ENCODE measurements at places on chromosomes 13 and 19.

GRCh38 chr19:46493236-46494145 lies 2.2 kb downstream of the PNMA8B start:
- peak; percentile 28 for DNase-seq

DNA sequence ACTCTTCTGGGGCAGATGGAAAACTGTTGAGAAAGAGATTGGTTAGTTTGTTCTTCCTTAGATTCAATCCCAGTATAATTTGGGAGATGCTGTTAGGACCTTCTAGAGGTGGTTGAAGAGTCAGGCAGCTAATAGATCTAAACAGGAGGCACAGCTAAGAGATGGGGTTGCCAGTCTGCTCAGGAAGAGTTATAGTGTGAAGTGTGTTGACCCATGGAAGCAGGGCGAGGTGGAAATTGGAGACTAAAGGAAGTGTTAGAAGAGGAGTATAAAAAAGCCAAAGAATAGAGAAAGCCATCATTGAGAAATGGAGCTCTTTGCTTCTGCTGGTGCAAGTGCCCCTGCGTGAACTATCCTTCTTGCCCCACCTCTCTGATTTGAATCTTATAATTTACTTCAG lies 3.8 kb upstream of the OXGR1 start:
- no peak for DNase-seq

DNA sequence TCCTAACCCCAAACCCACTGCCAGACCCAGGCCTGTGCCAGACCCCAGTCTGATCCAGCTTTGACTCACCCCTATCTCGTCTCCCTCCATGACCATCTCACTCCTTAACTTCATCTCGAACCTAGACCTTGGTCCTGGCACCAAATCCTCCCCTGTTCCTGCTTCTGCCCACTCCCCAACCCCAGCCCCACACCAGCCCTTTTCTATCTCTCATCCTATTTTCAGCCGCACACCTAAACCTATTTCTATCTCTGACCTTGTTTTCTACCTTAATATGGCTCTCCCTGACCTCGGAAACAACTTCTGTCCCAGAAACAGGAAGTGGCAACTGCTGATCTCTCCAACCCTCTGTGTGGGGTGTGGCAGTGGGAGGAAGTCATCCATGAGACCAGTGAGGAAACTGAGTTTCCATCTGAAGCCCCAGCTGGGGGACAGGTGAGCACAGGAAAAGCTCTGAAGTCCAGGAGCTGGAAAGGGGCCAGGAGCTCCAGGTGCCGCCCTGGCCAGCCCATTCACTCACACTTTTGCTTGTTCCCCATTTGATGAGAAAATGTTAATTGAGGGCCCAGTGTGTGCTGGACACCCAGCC lies 13.7 kb downstream of the PTH2 start:
- no peak for DNase-seq

GRCh38 chr19:44856421-44857083 lies 10.5 kb downstream of the NECTIN2 start:
- no peak for DNase-seq

GRCh38 chr13:94435604-94436226 lies 43.8 kb downstream of the DCT start:
- DNase-seq: peak; percentile 49

GRCh38 chr19:16022251-16022650 lies 54.0 kb upstream of the TPM4 start:
- DNase-seq: no peak

- no peak for DNase-seq
These were observed 4.8 kb downstream of the COLGALT1 start for GRCh38 chr19:17560205-17560595.

DNA sequence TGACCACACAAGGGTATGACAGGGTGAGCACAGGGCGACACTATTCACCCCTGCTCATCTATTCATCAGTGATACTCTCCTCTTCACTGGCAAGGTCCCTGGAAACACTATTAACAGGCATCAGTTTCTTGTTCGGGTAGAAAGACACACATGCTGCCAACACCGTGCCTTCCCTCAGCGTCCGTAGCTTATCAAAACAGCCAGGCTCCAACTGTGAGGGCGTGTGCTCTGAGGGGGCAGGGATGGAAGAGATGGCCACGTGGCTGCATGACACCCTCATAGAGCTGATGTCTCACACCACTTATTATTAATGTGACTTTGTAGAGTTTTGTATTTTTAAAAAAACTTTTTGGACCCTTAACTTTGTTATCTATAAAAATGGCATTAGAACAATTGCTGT lies 160.3 kb downstream of the ITGBL1 start:
- DNase-seq: no peak

DNA sequence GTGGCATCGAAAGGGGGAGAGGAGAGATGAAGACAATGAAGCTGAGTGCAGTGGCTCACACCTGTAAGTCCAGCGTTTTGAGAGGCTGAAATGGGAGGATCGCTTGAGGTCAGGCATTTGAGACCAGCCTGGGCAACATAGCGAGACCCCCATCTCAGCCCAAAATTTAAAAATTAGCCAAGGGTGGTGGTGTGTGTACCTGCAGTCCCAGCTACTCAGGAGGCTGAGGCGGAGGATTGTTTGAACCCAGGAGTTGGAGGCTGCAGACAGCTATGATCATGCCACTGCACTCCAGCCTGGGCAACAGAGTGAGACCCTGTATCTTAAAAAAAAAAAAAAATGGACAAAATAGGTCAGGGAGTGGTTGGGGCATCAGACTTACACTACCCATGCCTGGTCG lies 7.6 kb downstream of the RDH8 start:
- DNase-seq: no peak

DNA sequence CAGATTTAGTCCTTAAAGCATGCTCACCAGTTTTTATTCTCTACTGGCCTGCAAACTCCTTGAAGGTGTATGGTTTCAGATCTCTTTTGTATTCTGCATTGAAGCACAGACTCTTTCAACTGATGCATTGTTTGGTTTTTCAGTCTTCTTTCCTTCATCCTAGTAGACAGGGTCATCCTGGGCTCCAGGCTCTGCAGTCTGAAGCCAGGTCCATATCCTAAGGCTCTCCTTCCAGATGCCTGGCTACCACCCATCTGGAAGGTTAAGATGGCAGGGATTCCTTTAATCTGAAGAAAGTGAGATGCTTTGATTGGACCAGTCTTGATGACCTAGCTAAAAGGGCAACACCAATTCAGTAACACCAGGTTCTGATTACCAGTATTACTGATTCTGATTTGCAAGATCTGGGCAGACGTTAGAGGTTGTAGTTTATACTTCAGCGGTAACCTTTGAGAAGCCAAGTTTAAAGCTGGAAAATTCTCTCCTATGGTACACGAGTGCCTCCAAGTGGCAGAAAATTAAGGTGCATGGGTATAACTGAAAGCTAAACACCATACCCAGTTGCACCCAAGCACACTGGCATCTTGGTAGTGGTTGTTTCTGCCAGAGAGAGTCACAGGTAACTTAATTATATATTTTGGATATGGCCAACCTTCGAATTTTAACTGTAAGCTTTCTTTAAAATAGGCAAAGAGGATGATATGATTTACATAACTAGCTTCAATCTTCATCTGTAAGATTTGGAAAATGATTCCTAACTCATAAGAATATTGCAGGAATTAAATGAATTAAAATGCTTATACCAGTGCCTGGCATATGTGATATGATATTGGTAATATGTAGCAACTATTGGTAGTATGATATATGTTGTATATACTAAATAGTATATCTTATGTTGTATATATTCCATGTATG lies 1651.9 kb upstream of the MIR17HG start:
- DNase-seq: no peak

DNA sequence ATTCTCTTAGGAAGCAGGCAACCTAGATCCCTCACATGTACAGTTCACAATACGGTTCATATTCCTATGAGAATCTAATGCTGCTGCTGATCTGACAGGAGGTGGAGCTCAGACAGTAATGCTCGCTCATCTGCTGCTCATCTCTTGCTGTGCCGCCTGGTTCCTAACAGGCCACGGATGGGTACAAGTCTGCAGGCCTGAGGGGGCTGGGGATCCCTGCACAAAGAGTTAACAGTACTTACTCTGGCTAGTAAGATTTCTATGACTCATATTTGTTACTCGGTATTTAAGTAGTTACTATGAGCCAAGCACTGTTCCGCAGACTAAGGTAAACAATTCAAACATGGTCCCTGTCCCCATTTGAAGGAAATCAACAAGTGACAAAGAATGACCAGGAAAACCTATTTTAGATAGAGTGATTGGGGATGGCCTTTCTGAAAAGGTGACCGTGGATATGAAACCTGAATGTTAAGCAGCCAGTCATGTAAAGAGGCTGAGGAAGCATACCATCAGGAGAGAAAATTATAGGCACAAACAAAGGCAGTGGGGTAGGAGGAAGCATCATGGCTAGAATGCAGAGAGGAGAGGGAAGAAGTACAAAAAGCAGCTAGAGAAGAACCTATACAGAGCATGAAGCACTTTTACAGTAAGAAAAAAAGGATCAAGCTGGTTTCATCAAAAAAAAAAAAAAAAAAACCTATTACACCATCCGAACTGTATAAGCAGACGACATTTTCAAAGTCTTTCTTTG lies 20.6 kb upstream of the WBP4 start:
- no peak for DNase-seq

DNA sequence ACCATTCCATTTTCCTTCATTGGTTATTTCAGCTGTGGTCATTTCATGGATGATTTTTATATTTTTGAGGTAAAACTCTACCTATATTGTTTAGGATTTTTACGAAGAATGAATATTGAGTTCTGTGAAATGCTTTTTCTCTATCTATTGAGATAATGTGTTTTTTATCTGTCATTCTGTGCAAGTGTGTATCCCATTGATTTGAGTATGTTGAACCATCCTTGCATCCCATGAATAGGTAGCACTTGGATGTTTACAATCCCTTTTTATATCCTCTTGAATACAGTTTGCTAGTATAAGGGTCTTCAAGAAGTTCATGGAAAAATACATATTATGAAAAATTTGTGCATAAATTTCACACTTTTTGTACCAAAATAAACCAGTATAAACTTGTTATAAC lies 9.8 kb upstream of the ZNF525 start:
- no peak for DNase-seq

DNA sequence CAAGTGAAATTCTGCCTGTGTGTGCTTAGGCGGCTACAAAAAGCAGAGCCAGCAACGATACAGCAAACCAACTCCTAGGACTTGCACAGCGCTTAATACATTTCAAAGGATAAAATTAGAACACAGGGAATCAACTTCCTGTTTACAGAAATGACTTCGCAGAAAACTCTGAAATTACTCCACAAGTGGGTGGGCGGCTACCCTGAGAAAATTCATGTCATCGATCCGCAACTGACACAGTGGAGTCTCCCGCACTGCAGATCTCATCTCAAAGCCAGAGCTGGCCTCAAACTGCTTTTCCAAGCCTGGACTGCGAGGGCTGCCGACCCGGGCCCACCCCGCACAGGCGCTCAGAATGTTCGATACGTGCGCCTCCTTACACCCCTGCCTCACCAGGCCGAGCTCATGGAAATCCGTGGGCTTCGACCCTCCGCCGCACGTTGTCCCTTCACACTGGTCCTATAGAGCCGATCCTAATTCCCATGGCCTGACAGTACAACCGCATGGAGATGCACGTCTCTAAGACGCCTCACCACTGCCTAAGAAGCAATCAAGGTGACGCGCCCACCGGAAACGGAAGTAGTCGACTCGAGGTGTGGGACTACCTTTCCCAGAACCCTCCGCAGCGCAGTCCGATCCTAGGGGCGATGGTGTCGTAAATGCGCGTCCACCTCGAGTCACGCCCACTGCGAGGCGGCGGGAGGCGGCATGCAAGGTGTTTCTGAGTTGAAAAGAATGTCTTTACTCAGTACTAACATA lies at the start of gene ZNF229:
TSS of gene ZNF229 (minus strand) at position 557 of the 759 bp plus-strand sequence. CDS start 5,625 bp downstream, outside the sequence.
- peak; percentile 69 for DNase-seq

- peak; percentile 55 for DNase-seq
These were observed 3.6 kb downstream of the TMEM161A start for GRCh38 chr19:19134687-19135158.

DNA sequence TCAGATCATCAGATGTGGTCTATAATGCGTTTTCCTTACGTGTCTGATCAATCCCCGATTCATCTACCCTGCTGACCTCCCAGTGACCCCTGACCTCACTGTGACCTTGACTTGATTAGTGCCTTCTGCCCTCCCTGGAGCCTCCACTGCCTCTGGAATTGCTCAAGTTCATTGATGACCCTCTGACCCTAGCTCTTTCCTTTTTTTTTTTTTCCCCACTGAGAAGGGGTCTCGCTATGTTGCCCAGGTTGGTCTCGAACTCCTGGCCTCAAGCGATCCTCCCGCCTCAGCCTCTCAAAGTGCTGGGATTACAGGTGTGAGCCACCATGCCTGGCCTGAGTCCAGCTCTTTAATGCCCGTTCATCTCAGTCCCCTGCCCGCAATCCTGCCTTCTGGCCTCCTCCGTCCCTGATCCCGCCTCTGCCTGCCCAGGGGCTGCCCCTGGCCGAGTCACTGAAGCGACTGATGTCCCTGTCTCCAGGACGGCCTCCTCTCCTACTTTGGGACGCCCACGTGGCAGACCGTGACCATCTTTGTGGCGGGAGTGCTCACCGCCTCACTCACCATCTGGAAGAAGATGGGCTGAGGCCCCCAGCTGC lies 4.0 kb upstream of the FTL start:
- DNase-seq: no peak

GRCh38 chr13:44930963-44931623 lies 58.2 kb downstream of the NUFIP1 start:
- DNase-seq: no peak

GRCh38 chr13:27869436-27870095 lies 50.2 kb upstream of the PDX1 start:
- DNase-seq: no peak

DNA sequence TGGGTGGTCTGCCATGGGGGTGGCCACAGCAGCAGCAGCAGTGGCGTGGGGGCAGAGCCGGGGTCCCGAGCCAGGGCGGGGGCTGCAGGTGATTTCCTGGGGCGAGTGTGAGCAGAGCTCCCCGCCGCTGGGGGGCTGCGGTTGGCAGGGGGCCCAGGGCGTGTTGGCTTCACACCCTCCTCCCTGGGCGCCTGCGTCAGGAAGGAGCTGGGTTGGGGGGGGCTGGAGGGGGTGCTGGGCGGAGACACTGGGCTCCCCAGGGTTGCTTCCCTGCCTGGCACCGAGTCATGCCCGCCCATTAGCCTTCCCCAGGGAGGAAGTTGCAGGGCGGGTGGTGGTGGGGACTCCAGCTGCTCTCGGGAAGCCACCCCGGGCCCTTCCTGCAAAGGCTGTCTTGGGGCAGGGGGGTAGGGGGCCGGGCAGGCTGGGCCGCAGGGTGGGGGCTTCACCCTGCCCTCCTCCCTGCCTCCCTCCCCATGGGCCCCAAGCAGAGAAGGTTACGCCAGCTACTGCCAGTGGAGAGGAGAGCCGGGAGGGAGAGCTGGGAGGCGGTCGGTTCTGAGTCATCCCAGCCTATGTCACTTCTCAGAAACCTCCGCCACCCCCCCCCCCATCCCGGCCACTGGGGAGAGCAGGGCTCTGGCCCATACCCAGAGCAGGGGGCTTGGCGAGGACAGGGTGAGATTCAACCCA lies 4.6 kb downstream of the MIDN start:
- DNase-seq: peak; percentile 91

DNA sequence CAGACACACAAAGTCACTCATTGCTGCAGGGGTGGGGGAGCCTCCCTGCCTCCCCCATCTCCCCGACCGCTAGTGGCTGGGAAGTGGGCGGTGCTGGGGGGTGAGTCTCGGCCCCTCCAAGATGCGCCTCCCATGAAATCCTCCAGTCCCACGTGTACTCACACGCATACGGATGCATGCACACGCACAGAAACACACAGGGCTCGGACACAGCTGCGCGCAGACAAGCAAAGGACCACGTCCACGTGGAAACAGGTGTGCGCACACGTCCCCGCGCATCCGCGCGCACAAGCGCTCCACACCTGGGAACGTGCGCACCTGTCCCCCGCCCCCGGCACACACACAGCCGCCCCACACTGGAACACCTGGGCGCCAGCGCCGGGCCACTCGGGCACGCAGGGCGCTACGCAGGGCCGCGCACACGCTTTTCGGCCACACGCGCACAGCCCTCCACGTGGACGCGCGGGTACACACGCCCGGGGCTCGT lies 687 bp downstream of the MATK start:
- peak; percentile 35 for DNase-seq
